ENCODE measurements at places on chromosomes 4 and X.

DNA sequence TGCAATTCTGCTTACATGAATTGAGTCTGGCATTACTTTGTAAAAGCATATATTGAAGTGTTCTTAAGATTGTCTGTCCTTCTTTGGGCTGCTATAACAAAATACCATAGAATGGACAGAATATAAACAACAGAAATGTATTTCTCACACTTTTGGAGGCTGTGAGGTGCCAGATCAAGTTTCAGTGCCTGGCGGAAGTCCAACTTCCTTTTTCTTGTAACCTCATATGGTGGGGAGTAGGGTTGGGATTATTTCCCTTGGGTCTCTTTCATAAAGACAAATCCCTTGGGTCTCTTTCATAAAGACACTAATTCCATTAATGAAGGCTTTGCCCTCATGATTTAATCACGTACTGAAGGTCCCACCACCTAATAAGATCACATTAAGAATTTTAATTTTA lies 199.3 kb upstream of the GRID2 start:
- DNase-seq: no peak

- no peak for DNase-seq
These were observed 411.3 kb downstream of the SPRY1 start for GRCh38 chr4:123807866-123808265.

DNA sequence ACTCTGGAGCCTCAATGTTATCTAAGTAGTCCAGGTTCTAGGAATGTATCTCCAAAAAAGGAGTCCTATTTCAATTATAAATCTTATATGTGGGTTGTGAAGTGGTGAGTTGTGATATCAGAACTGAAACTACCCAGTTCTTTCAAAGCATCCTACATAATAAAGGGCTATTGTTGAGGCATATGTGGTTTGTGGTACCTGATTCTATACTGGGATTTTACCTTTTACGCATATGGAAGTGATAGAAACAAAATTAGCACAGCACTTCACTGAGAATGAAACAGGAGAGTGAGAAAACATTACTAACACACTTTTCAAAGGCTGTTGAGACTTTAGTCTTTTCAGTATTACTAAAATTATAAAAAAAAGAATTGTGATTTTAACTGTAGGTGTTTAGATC lies 417.7 kb upstream of the GALNT7 start:
- peak; percentile 18 for DNase-seq

DNA sequence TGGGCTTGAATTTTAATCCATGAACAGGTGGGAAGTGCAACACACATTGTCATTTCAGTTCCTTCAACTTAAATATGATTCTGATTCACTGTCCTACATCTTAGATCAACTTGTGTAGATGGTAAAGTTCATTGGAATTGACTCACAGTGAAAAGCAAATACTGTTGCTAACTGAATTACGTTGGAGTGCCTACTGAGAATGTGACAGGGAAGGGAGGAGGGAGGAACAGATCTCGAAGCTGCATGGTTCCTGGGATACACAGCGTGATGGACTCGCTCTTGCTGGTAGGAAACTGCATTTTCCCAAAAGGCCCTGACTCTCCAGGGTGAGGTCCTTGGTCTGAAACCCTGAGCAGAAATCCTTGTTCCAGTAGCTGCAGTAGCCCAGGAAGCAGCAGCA lies 284.2 kb downstream of the USP46 start:
- no peak for DNase-seq

DNA sequence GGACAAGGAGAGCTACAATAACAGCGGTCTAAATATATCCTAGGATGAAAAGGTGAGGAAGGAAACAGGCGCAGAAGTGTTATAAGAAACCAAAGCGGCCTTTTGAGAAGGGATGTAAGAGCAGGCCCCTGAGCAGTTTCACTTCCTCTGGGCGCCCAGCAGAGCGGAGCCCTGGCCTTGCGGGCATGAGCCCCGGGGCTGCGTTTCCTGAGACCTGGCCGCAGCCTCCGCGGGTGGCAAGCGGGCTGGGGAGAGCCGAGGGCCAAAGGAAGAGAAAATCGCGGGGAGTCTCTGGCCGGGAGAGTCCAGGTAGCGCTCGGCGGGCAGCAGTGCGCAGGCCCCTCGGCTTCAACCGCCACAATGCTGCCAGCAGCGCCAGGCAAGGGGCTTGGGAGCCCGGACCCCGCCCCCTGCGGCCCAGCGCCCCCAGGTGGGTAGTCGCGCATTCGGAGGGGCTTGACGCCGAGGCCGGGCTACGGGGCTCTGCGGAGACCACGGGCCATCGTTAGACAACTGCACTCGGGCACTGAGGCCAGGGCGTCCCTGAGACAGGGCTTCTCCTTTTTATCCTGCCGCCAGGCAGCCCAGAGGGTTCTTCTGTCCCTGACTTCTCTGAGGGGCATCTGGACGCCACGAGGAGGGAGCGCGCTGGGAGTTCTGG lies at the start of gene BANK1:
BANK1 (plus strand) TSS at position 210 of the 661 bp plus-strand sequence; CDS start at position 361, 151 bp downstream.
- peak; percentile 85 for DNase-seq

- no peak for DNase-seq
These were observed 3.4 kb downstream of the MAGEE2 start for GRCh38 chrX:75781611-75782010.

GRCh38 chr4:930827-931193 lies 1.3 kb downstream of the GAK start:
- no peak for DNase-seq

GRCh38 chr4:65007841-65008439 lies 598.7 kb upstream of the TECRL start:
- DNase-seq: no peak
